ENCODE measurements at places on chromosomes 1 and 21.
A peak's percentile ranks its signal among the peaks of the same experiment; 100 is the strongest.

- no peak for DNase-seq
These were observed 307.3 kb downstream of the BRINP3 start for GRCh38 chr1:190170321-190170720.

DNA sequence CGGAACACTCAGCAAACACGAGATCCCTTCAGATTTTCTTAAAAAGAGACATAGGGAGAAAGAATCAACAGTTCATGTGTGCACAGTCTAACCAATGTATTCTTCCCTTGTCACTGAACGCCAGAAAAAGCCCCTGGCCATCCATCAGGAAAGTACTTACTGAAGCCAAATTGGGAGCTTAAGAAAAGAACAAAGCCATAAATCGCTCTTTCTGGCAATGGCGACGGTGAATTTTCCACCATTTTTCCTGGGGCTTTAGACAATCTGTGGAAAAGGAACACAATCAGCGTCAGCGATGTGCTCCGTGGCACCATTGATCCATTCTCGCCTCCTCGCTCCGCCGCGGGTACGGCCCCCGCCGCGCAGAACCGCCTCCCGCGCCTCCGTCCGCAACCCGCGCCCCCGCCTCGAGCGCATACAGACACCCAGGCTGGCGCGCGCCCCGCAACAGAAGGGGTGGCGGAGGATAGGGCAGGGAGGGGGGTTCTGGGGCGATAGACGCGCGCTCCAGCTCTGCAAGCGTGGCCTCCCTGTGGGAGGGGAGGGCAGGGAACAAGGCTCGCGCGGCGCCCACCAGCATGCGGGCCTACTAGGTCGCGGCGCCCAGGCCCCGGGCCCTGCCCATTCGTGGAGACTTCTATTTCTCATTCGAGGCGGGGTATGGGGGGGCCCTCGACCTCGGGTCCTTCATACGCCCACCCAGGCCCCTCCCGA, 440 bp downstream of the PIGP start:
- DNase-seq, result peak; percentile 86

DNA sequence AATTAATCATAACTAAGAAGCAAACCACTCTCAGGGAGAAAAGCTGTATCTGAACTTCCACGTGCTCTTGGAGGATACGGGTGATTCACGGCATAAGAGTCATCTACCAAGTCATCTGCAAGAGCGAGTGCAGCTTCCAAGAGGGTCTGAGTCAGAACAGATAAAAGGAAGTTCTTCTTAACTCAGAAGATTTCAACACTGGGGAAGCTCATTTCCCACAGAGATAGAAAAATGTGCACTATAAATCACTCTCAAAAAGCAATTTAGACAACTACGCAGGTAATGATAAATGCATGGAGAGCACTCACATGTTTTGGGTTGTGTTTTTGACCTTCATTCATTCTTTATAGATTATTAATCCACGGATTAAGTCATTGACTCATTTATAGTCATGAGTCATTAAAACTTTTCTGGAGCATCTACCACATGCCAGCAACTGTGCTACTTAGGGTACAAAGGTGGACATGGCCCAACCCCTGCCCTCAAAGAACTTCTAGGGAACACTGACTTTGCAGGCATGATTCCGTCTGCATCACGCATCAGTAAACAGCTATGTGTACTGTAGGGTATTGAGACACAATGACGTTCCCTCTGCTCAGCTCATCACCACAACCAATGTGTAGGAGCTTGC, 20.8 kb downstream of the KCNJ15 start:
- DNase-seq, result no peak

DNA sequence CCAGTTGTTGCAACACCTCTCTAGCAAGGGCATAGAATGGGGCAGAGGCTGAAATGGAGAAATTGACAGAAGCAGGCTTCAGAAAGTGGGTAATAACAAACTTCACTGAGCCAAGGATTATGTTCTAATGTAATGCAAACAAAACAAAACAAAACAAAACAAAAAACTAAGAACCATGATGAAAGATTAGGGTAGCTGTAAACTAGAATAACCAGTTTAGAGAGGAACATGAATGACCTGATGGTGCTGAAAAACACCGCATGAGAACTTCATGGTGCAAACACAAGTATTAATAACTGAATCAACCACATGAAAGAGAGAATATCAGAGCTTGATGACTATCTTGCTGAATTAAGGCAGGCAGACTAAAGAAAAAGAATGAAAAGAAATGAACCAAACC, 1707.7 kb downstream of the BRINP3 start:
- no peak for DNase-seq

GRCh38 chr1:75583282-75583681, 27.6 kb downstream of the SLC44A5 start:
- DNase-seq, result no peak

- DNase-seq, result no peak
These were observed 36.1 kb downstream of the DPH5 start for GRCh38 chr1:100989306-100990077.

DNA sequence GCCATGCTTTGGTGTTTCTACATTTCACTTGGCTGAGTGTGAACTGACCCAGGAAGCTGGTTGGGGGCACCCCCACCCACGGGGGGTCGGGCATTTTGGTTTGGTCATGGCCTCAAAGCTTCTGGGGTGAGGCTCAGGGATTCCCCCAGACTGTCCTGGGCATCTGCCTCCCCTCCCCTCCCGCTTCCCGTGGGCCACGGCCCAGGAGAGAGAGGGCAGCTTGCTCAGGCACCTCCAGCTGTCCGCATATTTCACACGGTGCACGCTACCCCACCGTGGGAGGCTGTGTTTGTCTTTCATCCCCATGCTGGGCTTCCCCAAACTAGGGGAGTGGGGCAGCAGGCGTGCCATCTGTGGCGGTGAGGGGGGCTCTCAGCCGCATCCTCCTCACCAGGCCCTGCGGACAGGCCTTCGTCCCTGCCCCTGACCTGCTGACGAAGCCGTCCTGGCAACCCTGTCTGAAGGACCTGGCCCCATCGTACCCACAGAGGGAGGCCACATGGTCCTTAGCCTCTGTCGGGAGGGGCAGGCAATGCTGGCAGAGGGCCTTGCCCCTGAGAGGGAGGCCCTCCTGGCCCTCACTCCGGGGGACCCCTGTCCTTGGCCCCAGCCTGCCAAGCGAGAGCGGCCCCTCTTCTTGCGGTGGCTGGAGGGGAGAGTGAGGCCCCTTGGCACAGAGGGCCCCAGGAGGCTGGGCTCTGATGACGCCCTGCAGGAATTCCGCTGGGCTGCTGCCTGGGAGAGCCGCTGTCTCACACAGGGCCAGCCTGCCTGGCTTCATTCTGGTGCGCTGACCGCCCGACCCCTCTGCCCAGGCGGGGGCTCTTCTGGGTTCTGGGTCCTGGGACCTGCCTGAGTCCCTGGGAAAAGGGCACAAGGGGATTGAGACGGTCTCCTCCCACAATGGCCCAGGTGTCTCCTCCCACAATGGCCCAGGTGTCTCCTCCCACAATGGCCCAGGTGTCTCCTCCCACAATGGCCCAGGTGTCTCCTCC, 22.1 kb downstream of the TP73 start:
- no peak for DNase-seq

- DNase-seq, result no peak
These were observed 285.1 kb downstream of the PTPRU start for GRCh38 chr1:29521438-29521715.

DNA sequence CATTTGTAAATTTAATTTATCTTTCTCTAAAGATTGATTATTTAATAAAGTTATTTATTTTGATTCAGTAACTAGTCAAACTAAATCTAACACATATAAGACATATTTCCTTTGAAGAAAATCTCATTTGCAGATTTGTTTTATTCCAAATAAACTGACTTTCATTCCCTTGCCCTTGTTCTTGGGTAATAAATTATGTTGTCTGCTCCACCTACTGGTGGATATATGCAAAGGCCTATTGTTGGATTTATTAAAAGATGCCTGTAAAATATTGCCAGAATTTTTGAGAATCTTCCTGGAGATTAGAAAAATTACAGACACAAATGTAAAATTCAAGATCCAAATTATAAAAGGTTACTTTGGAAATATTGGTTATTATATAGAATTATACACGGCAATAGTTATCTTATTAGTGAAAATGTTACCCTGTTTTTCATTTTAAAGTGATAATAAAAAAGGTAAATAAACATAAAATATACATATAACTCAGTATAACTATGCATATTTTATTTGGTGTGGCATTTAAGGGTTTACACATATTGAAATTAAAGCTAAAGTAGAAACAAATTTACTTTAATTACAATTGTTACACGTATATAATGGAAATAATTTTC, 116.1 kb downstream of the SPATA17 start:
- DNase-seq, result peak; percentile 63

- no peak for DNase-seq
These were observed 26.8 kb downstream of the KIF1B start for GRCh38 chr1:10237157-10237539.

DNA sequence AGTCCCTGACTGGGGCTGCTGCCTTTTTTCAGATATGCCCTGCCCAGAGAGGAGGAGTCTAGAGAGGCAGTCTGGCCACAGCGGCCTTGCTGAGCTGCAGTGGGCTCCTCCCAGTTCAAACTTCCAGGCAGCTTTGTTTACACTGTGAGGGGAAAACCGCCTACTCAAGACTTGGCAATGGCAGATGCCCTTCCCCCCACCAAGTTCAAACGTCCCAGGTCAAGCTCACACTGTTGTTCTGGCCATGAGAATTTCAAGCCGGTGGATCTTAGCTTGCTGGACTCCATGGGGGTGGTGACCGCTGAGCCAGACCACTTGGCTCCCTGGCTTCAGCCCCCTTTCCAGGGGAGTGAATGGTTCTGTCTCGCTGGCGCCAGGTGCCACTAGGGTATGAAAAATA, 18.3 kb upstream of the C1orf53 start:
- DNase-seq, result no peak

GRCh38 chr1:93694819-93695218, 13.2 kb upstream of the BCAR3 start:
- no peak for DNase-seq

DNA sequence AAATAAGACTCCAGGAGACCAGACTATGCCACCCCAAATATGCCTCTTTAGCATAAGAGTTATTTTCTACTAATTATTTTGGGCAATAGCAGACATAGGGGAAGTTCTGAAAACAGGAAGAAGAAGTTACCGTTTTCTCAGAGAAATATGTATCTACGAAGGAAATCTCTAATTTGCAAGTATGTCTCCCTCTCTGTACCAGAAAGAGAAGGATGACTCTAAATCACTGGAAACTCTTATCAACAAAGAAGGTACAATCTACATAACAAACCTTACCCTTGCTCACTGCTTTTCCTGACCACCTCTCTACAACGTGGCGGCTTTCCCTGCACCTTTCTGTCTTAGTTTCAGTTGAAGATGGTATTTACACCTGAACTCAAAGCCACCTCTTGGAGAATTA, 49.0 kb downstream of the OMA1 start:
- DNase-seq, result no peak

GRCh38 chr1:145858238-145858900, 512 bp downstream of the PIAS3 start:
- DNase-seq, result no peak

GRCh38 chr1:116878804-116879477, 30.8 kb upstream of the PTGFRN start:
- DNase-seq, result peak; percentile 68

- no peak for DNase-seq
These were observed 44.1 kb downstream of the CAPZB start for GRCh38 chr1:19441048-19441780.

- DNase-seq, result no peak
These were observed 5.0 kb downstream of the NGF start for GRCh38 chr1:115332813-115333608.

- peak; percentile 100 for DNase-seq
These were observed 12.8 kb upstream of the BOLA1 start for GRCh38 chr1:149886396-149887195.

- no peak for DNase-seq
These were observed 45.1 kb upstream of the MACF1 start for GRCh38 chr1:39159224-39160036.

DNA sequence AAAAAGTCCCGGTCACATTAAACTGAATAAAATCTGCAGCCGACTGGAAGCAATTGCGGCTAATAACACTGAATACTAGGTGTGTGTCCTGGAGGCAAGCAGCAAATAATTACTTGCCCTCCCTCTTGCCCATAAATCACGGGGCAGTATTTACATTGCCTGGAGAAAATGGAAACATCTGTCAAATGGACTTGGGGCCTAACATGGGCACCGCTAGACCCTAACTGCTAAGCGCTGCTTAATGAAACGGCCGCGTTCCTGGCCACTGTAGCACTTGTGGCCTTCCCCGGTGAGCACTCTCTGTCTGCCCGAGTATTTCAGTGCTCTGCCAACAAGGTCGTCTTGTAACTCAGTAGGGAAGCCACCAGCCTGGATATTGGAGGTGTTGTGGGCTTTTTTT, 23.9 kb upstream of the KNCN start:
- peak; percentile 93 for DNase-seq

DNA sequence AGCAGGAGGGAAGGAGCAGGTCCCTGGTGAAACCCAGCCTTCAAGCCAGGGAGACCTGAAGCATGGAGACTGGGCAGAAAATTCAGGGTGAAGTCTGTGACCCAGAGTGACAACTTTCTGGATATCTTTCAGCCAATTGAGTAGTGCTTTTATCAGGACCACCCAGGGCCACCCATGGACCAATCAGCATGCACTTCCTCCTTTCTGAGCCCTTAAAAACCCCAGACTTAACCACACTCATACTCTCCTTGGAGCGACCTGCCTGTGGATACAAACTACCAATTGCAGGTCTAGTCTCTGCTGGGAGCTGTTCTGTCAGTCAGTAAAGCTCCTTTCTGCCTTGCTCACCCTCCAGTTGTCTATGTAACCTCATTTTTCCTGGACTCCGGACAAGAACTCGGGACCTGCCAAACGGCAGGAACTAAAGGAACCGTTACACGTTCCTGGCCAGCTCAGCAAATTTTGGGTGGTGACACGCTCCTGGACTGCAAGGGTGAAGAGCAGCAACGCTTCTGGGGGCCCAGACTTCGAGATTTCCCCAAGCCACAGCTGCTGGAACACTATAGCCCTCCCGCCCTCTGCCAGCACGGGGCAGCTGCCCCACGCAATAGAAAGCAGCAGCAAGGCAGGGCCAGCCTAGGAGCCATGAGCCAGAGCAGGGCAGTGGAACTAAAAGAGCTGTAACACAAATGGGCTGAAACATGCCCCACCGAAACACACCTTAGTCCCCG, 1183.4 kb downstream of the AMY1C start:
- DNase-seq, result no peak

- DNase-seq, result no peak
These were observed 2.2 kb downstream of the IKBKE start for GRCh38 chr1:206472454-206472853.

GRCh38 chr1:24157918-24158481, 15.1 kb upstream of the IL22RA1 start:
- peak; percentile 1 for DNase-seq

- DNase-seq, result peak; percentile 59
These were observed 683 bp downstream of the LRRC8B start for GRCh38 chr1:89525169-89525855.

- DNase-seq, result no peak
These were observed 38.7 kb upstream of the CD55 start for GRCh38 chr1:207282496-207283380.

GRCh38 chr1:200778766-200779165, 40.1 kb downstream of the CAMSAP2 start:
- no peak for DNase-seq

DNA sequence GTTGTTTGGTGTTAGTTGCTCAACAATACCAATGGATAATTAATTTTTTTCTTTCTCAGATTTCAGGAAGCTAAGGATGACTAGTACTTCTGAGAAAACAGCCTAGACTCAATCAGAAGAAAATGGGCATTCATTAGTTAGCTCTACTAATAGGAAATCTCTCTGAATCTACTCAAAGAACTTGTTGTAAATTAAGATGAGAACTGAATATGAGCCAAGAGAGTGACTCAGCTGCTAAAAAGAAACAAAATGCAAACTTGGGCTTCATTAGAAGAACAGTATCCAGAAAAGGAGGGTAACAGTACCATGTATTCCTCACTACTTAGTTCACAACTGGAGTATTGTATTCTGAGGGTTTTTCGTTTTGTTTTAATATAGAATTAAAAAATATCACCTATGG, 12.5 kb downstream of the FOXJ3 start:
- DNase-seq, result no peak

Measured in NCI-H2081 (cell line).